ENCODE measurements at places on chromosomes 7 and 10.

GRCh38 chr7:38291117-38291647, 17.7 kb upstream of the TARP start:
- DNase-seq = no peak

- no peak for DNase-seq
Observed at GRCh38 chr10:75987616-75988015, 556.2 kb downstream of the LRMDA start.

DNA sequence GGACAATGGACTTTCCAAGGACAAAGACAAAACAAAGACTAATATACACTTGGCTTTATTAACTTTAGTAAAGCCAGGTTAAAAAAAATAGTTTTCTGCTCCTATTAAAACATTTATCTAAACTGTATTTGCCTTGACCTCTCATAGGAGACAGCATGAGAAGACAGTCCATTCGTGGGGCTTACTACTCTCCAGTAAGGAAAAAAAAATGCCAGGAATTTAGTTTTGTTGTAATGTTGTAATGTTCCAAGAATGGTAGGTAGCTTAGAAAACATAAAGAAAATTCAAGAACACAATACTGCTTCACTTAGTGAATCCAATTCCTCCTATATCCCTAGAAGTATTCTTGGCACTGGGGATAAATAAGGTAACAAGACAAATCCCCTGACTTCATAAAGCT, 81.7 kb downstream of the KMT2C start:
- no peak for DNase-seq

DNA sequence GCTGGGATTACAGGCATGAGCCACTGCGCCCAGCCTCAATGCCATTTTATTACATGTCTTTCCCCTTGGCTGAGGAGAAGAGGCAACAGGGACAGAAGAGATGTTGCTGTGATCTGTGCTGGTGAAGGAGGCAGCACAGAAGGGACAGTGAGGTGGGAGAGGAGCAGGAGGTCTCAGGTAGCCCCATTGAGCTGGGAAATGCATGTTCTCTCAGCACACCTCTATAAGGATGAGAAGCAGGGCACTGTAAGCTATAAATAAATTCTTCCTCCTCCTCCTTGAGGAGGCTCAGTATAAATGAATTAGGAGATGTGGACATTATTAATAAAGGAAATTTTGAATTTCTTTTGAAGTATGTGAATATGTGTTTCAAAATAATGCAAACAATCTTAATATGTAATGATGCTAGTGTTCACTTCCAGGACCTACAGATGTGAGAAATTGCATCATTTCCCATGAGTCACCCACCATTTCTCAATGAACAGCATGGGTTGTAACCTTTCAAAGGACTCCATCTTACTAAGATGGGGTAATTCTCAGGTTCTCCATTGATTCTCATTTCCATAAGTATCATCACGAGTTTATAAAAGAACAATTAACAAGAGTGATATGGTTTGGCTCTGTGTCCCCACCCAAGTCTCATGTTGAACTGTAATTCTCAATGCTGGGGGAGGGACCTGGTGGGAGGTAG, 88.9 kb upstream of the ODAD2 start:
- DNase-seq = no peak

DNA sequence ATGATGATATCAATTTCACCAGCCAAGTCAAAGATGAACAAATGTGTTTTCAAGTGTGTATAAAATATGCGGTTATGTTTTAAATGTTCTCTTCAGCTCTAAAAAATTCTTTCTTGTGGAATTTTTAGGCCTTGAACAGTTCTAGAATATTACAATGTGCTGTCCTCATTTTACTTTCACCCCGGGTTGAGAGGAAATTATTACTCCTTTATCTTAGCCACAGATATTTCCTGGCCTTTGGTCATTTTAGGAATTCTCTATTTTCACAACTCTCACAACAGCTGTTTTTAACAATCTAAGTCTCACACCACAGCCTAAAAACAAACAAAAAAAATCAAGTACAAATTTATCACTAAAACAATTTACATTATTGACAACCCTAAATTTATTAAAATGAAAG, 112.2 kb upstream of the HGF start:
- no peak for DNase-seq

DNA sequence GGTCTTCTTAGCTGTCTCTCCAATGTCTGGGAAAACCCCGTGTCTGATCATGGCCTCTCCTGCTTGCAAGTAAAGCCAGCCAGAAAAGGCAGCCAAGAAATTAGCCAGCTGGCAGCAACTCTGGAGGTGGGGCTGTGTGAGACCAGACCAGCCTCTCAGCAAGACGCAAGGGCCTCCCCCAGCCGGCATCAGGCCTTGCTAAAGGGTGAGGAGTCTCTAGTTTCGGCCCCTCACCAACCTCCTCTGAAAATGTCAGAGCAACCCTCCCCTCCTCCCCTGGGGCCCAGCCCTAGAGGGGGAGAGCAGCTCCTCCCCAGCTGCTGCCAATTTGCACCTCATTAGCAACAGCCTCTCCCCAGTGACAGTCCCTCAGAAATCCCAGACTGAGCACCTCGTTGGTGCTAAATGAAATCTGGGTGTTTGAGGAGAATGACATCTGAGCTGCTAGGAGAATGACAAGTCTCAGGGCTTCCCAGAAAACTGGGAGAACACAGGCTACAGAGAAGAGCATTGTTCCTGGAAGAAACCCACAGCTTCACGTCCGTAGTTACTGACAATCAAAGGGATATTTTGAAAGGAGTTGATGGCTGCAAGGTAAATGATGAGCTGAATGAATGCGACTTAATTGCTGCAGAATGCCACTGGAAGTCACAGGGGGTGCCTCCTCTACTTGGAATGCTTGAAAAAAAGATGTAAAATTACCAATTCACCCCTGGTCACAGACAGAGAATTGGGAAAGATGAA, 25.9 kb downstream of the DGKI start:
- peak; percentile 80 for DNase-seq

- DNase-seq = no peak
Observed at GRCh38 chr7:2048006-2048405, 184.7 kb downstream of the MAD1L1 start.

DNA sequence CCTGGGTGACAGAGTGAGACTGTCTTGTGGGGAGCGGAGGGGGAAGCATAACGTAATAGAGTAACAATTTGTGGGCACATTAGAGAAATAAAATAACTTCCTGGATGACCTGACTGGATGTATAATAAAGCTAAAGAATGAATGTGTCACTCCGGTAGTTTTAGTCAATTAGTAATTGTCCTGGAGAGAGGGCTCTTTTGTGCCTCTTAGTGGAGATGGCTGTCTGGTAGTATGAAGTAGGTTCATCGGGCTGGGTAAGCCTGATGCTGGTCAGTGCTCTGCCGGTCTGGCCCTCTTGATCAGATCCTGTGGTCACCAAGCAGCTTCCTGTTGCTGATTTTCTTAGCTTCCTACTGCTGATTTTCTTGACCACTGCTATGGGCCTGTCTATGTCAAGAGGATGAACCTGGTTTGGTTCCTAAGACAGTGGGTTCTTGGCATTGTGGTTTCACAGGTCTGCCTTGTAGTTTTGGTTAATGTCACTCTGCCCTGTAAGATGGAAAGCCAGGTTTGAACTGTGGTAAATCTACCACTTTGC, 34.1 kb downstream of the ZRANB1 start:
- DNase-seq = no peak

DNA sequence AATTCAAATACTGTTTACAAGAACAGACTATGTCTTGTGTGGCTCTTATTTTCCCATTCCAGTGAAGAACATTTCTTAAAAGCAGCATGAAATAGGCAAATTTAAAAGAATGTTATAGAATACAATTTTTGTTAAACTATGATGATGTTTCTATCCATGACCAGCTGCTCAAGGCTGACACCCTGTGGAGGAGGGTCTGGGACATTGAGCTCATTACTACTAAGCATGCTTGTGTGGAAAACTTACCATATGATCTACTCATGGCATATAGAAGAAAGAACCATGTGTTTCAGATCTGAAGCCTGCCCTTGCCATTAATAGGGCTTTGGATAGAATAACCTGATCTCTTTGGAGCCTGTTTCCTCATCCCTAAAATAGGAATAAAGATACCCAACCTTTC, 125.0 kb downstream of the FOXP2 start:
- no peak for DNase-seq

DNA sequence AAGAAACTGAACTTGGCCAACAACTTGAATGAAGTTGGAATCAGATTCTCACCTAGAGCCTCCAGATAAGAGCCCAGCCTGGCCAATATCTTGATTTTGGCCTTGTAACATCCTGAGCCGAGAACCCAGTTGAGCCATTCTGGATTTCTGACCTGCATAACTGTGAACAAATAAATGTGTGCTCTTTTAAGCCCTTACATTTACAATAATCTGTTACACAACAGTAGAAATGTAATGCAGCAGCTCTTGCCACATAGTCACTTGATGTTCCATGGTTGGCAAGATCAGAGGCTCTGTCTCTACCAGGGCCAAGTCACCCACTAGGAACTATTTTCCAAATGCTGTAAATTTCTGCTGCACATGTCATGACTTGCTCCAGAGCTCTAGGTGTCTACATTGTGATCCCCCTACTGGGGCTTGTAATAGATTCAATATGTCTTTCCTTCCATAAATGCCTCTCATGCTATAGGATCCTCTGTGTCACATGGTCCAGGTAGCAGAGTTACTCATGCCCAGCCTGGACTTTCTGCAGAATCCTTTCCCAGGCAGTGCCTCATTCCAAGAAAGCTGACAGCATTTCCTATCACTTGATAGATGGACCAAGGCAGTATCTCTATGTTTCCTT, 11.4 kb upstream of the RBM20 start:
- no peak for DNase-seq

GRCh38 chr7:96211954-96212353, 109.9 kb downstream of the SLC25A13 start:
- no peak for DNase-seq

GRCh38 chr10:129605986-129606518, 139.0 kb downstream of the MGMT start:
- DNase-seq = peak; percentile 56

DNA sequence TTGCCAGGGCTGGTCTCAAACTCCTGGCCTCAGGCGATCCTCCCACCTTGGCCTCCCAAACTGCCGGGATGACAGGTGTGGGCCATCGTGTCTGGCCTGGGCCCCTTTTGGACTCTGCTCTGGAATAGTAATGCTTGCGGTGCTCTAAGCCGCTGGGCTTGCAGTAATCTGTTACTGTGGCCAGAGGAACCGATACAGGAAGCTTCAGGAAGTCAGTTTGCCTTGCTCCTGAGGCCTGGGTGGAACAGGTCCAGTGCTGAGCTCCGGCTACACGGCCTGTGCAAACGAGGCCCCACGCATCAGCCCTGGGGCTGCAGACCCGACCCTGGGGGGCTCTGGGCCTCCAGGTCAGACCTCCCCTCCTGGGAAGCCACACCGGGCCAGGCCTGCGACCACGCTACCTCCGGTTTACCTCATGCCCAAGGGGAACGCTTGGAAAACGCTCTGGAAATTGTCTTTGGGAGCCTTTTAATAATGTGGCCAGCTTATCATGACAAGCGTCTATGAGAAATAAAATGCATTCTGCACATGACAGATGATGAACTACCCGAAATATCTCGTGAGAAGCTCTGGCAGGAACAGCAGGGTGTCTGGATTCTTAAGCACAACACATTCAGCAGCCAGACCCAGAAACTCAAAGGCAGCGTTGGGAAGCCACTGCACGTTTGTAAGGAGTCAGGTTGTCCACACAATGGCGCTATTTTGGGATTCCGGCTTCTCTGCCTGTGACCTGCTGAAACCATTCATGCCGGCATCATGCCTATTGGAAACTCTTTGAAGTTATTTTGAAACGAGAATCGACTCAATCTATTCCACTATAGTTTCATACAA, 10.1 kb upstream of the ADAP1 start:
- no peak for DNase-seq

Data from retina (tissue), 1 donor.